ENCODE measurements at places on chromosomes 2 and 18.

DNA sequence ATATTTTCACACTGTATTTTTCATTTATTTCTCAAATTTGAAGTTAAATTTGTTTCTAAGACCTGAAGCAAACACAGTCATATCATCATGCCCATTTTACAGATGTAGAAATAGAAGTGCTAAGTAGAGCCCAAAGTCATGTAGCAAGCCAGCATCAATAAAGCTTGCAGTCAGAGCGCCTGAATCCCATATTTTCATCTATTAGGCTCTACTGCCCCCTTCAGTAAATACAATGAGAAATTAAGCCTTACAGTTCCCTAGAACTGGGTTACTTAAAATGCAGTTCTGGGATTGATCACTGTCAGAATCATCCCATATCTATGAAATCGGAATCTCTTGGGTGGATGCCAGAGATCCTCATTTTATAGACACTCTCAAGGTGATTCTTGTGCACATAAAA is 419.9 kb downstream of the TGIF1 start:
- DNase-seq = no peak

GRCh38 chr2:120979921-120980320 is 244.3 kb downstream of the GLI2 start:
- DNase-seq = no peak

- no peak for DNase-seq
Measured at GRCh38 chr2:31089645-31090044, 48.6 kb downstream of the GALNT14 start.

DNA sequence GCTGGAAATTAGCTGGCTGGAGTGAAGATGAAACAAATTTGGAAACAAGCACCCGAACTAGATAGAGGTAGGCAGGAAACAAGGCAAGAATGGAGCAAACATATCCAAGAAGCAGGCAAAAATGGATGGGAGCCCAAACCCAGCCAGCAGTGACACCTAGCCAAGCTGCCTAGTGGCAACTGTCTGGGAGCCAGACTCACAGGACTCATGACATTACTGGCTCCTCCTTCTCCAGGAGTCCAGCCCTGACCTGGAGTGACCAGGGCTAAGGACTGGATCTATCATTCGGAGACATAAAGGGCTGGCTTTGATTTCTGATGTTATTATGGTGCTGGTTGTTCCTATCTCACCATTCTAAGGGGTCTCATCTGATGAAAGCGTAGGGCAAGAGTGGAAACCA is 21.3 kb upstream of the ALK start:
- DNase-seq = no peak

- no peak for DNase-seq
Measured at GRCh38 chr2:202950592-202950991, 38.5 kb downstream of the CARF start.

DNA sequence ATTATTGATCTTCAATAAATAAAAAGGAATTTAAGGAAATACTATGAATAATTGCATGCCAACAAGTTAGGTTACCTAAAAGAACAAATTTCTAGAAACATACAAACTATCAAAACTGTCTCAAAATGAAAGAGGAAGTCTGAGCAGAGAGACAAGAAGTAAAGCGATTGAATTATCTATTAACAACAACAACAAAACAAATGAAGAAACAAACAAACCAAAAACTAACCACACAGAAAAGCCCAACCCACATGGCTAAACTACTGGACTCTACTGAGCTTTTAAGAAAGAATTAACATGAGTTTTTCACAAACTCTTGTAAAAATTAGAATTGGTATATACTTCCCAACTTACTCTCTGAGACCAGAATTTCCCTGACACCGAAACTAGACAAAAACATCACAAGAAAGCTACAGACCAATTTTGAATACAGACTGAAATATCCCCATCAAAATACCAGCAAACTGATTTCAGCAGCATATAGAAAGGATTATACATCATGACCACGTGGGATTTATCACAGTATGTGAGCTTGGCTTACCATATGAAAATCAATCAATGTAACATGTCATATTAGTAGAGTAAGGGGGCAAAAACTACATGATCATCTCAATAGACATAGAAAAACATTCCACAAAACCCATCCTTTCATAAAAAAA is 16.6 kb upstream of the GALNT1 start:
- no peak for DNase-seq

DNA sequence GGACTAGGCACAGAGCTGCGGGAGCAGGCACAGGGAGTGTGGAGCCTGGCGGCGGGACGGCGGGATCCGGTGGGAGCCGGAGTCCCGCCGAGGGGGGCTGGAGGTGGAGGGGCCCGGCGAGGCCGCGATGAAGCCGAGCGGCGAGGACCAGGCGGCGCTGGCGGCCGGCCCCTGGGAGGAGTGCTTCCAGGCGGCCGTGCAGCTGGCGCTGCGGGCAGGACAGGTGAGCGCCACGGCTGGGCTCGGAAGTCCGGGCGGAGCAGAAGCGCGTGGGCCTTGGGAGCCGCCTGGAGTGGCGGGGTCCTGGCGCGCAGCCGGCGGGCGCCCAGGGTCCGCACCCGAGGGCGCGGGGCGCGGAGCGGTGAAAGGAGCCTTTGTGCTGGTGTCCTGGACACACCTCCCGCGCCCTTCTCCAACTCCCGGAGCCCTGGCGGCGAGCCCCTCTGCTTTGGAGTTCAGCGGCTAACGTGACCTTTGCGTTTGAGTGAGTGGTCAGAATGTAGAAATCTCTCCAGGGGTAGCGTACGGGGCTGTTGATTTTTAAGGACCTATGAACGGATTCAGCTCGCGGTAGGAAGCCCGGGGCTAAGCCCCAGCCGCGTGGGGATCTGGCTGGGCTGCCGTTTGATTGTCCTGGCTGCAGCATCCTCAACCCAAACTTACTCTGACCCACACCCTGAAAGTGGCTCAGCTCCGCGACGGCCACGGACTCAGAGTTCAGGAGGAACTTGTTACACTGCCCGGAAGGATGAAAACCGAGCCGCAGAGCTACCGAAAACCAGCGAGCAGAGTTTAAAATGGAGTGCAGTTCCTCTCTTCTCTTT is 448 bp downstream of the IMPA2 start:
- DNase-seq = no peak

- no peak for DNase-seq
Measured at GRCh38 chr18:37361335-37362157, 204.1 kb downstream of the CELF4 start.

DNA sequence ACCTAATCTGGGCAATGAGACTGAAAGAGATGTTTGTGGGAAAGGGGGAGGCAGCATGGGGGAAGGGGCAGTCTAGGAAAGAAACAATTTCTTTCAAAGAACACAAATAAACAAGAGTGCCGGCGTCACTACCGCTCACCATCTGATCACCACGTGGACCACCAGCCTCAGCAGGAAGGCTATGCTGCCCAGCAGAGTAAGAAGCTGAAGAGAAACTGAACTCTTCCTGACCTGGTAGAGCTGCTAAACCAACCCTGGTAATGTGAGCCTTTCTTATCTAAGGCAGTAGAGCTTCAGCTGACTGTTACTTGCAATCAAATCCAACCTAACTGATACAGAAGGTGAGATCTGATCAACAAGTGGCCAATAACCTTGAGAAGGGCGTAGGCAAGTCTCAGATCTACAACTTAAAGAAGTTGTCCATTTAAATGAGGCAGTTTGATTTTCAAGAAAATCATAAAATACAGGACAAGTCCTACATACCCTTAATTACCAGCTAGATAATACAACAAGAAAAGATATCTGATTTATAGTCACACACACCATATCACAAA is 44.2 kb upstream of the SPTBN1 start:
- DNase-seq = no peak

- DNase-seq = peak; percentile 37
Measured at GRCh38 chr18:79200546-79201268, 131.5 kb downstream of the ATP9B start.

DNA sequence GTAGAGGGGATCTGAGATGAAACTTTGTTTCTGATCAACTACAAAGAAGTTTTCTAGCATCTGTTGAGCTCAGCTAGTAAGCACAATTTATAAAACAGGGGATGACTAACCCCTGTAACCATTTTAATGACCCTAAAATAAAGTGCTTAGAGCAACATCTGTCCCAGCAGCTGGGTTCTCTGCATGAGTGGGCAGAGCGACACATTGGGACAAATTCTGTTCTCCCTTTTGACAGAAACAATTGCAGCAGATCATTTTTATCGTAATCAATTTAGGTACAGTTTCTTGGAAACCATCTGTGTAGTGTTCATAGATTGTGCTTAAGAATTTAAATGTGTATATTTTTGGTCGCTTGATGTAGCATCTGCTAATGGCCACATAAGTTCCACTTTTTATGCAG is 678.0 kb downstream of the RNF144A start:
- no peak for DNase-seq

- DNase-seq = no peak
Measured at GRCh38 chr18:59657012-59657411, 40.2 kb downstream of the CCBE1 start.

GRCh38 chr2:127580167-127581049 is 44.9 kb downstream of the MYO7B start:
- DNase-seq = no peak

DNA sequence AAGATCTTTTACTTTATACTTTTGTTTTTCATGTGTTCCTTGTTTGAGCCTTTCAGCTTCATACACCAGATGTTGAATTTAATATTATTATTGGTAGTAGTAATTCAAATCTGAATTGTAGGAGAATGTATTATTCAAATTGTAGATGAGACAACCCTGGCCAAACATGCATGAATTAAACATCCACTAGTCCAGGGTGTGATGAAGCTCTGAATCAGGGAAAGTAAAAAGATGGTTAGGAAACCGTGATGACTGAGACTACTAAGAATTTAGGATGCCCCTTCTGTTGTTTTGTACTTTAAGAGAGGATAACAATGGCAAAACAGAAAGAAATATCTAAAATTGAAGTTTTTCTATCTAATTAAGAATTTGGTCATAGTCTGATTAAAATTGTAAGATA is 227.8 kb upstream of the CDH2 start:
- no peak for DNase-seq

GRCh38 chr2:240226672-240227537 is 86.4 kb upstream of the OTOS start:
- no peak for DNase-seq

DNA sequence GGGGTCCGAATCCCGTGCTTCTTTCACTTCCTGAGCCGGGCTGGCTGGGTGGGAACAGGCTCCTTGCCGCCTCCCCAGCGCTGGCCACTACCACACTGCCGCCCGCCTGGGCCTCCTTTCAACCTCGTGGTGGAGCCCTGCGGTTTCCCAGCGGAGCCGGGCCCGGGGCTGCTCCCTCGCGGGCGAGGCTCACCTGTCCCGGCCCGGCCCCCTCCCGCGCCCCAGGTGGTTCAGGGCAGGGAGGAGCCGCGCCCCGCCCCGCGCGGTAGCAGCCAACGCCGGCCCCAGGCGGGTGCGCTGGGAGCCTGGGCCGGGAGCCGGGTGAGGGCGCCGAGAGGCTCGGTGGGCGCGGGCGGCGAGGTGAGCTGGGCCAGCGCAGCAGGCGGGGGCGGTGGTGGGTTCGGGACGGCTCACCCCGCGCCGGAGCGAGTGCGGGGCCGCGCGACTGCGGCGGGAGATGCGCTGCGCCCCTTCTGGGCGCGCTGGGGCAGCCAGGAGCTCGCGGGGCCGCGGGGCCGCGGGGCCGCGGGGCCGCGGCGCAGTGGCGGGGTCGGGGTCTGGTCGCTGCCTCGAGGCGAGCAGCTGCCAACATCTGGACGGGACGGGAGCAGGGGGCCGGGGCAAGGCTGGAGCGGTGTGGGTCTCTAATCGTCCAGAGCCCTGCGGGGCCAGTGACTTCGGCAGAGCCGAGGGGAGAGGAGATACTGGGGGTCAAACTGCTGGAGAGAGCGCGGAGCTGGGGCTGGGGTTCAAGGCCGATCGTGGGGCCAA is at the start of gene LYPD6B:
LYPD6B (plus strand) TSS at position 258 of the 771 bp plus-strand sequence. CDS start 92,250 bp downstream, outside the sequence.
- DNase-seq = no peak

DNA sequence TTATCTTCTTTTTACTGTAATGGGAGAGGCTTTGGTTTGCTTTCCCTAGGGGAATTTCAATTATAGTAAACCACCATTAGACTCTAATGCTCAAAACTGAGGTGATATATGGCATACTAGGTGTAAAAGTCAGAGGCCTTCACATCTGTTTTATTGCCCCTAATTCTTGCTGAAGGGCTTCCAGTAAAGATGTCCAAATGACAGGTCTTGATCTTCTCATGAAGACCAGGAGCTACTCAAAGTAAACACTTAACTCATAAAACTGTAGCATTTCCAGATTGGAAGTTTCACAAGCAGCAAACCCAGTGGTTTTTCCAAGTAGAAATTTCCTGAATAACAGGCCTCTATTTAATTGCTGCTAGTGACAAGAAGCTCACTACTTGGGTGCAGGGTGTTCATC is 286.8 kb downstream of the RBM43 start:
- DNase-seq = no peak

- no peak for DNase-seq
Measured at GRCh38 chr2:85244828-85245227, 83.0 kb downstream of the TGOLN2 start.

All from substantia nigra (tissue), 51 donors.